ENCODE measurements at places on chromosomes 1 and 21. TPM values are rescaled to one million over a fixed set of nuclear protein-coding genes. Genes with fewer than 3 reads are reported as not detected.

Gene CACHD1
- total RNA-seq: 4.0 TPM

Gene CFHR1
- total RNA-seq: not detected

Gene DCDC2B
- total RNA-seq: not detected

Gene PI4KB
- 48.6 TPM for total RNA-seq

Gene KRTAP11-1
- total RNA-seq: not detected

Gene JAM2
- total RNA-seq: 3.0 TPM

Gene ZNF593OS
- total RNA-seq: not detected

Gene USP25
- 20.4 TPM for total RNA-seq
